Esophagus squamous epithelium (tissue), 5 donors: ENCODE measurements at places on chromosomes 2 and 18. TPM values are rescaled to one million over a fixed set of nuclear protein-coding genes. Genes with fewer than 3 reads are reported as not detected.
A peak's percentile ranks its signal among the peaks of the same experiment; 100 is the strongest.

GRCh38 chr18:40911582-40912254 is 1043.3 kb upstream of the PIK3C3 start:
- DNase-seq = no peak
- no peaks in the 10 kb centered on the region for H3K4me1 ChIP-seq
- no peaks in the 10 kb centered on the region for H3K27me3 ChIP-seq
- H3K36me3 ChIP-seq = no peaks in the 10 kb centered on the region
- no peak overlapping the region for H3K27ac ChIP-seq
- H3K4me3 ChIP-seq = no peak overlapping the region

- peak overlapping the region; percentile 81 for H3K4me3 ChIP-seq
- peak overlapping the region; percentile 77 for H3K27ac ChIP-seq
- no peaks in the 10 kb centered on the region for H3K27me3 ChIP-seq
- H3K36me3 ChIP-seq = no peaks in the 10 kb centered on the region
- H3K4me1 ChIP-seq = peaks cover 23% of the 10 kb centered on the region
- no peak for DNase-seq
Observed at GRCh38 chr2:25981596-25982272, 563 bp downstream of the KIF3C start.

The CTAGE1 gene
- total RNA-seq = not detected

DNA sequence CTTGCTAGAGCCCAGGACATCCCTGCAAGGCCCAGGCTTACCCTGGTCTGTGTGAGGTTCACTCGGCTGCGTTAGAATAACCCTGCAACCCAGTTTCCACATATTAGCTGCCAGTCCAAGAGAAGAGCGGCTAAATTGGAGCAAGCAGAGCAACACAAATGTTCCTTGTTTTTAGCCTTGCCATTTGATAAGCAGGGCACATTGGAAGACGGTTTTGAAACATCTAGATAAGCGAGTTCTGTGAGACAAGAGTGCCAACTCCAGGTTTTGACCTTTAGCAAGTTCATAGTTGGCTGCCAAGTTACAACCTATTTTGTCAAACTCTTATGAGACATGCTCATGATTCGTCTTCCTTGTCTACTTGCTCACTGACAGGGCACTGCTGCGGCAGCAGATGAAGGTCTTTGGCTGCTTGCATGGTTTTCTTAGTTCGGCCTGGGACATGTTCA is 23.5 kb downstream of the DPP4 start:
- H3K4me1 ChIP-seq = peaks cover 11% of the 10 kb centered on the region
- no peak overlapping the region for H3K27ac ChIP-seq
- H3K4me3 ChIP-seq = no peak overlapping the region
- no peak for DNase-seq
- no peaks in the 10 kb centered on the region for H3K27me3 ChIP-seq

DNA sequence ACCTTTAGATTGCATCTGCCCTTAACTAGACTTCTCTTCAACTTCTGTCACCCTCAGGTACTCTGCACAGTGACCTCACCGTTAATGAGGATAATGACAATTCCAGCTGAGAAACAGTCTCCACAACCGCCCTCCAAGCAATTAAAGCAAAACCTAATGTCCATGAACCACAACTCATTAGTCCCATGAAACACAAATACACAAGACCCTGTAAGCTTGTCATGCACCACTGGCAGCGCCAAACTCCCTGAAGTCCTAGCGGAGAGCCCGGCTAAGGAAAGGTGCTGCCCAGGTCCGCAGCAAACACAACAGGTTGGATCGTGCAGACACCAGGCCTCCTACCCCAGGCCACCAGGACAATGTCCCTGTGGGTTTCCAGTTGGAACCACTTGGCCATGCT is 7.4 kb downstream of the SMAD7 start:
- peak overlapping the region; percentile 69 for H3K27ac ChIP-seq
- H3K27me3 ChIP-seq = no peaks in the 10 kb centered on the region
- peaks cover 96% of the 10 kb centered on the region for H3K4me1 ChIP-seq
- H3K4me3 ChIP-seq = no peak overlapping the region

- H3K27me3 ChIP-seq = peaks cover 11% of the 10 kb centered on the region
- H3K27ac ChIP-seq = no peak overlapping the region
- H3K36me3 ChIP-seq = no peaks in the 10 kb centered on the region
- no peak overlapping the region for H3K4me3 ChIP-seq
Observed at GRCh38 chr2:9654452-9655100, 23.8 kb upstream of the YWHAQ start.

- no peak overlapping the region for H3K4me3 ChIP-seq
- H3K4me1 ChIP-seq = peaks cover 16% of the 10 kb centered on the region
- H3K27me3 ChIP-seq = no peaks in the 10 kb centered on the region
- H3K36me3 ChIP-seq = no peaks in the 10 kb centered on the region
- no peak for DNase-seq
Observed at GRCh38 chr2:238926761-238927611, 79.1 kb downstream of the TWIST2 start.

DNA sequence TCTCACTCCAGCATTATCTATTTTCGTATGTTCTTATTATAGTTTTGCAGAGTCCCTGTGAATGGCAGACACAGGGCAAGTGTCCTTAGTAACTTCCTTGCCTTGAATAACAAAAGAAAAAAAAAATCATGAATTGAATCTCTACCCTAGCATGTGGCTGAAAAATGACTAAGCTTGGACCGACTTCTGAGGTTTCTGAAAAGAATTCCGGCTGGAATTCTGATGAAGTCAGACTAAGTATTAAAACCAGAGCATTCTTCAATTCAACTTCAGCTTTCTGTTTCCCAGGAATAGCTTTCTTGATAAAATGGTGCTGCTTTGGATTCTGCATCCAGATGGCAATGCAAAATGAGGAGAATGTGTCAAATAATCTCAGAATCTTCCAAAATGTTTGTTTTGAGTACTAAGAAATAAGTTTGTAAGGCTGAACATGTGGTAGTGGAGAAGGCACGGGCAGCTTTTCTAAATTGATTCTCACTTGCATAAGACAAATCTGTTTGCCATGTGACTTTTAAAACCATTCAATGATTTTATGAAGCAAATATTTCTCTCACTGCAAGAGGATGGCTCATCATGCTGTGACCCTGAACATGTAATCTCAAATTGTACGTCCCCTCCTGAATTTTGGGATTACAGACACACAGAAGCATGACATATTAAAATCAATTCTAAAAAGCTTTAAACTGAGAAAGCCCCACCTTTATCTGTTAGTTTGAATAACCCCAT is 1462.8 kb upstream of the LRRTM1 start:
- H3K4me3 ChIP-seq = no peak overlapping the region
- no peaks in the 10 kb centered on the region for H3K4me1 ChIP-seq
- no peaks in the 10 kb centered on the region for H3K36me3 ChIP-seq
- H3K27me3 ChIP-seq = no peaks in the 10 kb centered on the region
- no peak overlapping the region for H3K27ac ChIP-seq

DNA sequence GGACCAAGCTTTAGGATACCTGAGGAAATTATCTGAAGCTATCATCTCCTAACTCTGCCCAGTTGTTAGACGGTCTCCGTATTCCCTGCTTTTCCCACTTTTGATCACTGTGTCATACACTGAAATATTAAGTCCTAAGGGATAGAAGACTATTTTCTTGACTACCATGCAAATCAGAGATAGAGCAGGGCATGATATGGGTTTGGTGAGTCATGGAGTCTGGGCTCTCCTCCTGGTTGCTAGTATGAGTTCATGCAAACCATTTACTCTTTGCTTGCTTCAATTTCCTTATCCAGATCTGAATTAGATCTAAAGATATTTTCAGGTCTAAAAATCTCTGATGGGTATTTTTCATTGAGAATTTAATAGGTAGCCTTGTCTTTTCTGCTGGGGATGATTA is 55.0 kb downstream of the EHBP1 start:
- H3K27me3 ChIP-seq = no peaks in the 10 kb centered on the region
- H3K4me3 ChIP-seq = no peak overlapping the region
- no peaks in the 10 kb centered on the region for H3K4me1 ChIP-seq

The GKN2 gene
- total RNA-seq = not detected

- H3K27ac ChIP-seq = no peak overlapping the region
- H3K4me1 ChIP-seq = no peaks in the 10 kb centered on the region
- no peak overlapping the region for H3K4me3 ChIP-seq
- no peaks in the 10 kb centered on the region for H3K36me3 ChIP-seq
- no peaks in the 10 kb centered on the region for H3K27me3 ChIP-seq
Observed at GRCh38 chr18:42305869-42306593, 351.0 kb downstream of the PIK3C3 start.

The NEU2 gene
- not detected for total RNA-seq

GRCh38 chr18:23154823-23155500 is 19.7 kb downstream of the CABLES1 start:
- no peak overlapping the region for H3K4me3 ChIP-seq
- H3K4me1 ChIP-seq = peaks cover 37% of the 10 kb centered on the region
- H3K36me3 ChIP-seq = no peaks in the 10 kb centered on the region
- no peak overlapping the region for H3K27ac ChIP-seq

GRCh38 chr2:26597197-26597596 is 44.0 kb downstream of the CIB4 start:
- no peak for DNase-seq
- H3K27ac ChIP-seq = no peak overlapping the region
- H3K36me3 ChIP-seq = no peaks in the 10 kb centered on the region
- H3K27me3 ChIP-seq = peaks cover 3% of the 10 kb centered on the region

DNA sequence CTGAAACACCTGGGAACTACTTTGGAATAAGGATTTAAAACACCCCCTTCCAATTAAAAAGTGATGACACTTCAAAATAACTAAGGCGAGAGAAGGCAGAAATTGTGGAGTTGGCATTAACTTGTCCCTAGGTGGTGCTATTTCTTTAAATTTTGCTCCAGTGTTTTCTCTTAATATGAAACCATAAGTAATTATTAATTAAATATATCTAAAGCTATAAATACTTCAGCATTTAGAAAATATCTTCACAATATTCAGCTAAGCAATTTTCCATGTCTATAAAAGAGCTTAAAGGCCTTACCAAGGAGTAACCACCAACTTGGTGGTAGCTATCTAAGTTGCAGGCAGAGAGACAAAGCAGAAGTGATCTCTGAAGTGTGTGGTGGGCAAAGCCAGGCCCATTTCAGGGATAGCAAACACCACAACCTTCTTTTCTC is 186.8 kb upstream of the PGAP1 start:
- no peak overlapping the region for H3K4me3 ChIP-seq
- no peaks in the 10 kb centered on the region for H3K36me3 ChIP-seq
- H3K4me1 ChIP-seq = peaks cover 3% of the 10 kb centered on the region
- H3K27me3 ChIP-seq = no peaks in the 10 kb centered on the region
- DNase-seq = no peak

- H3K4me1 ChIP-seq = no peaks in the 10 kb centered on the region
- H3K27me3 ChIP-seq = no peaks in the 10 kb centered on the region
- no peak for DNase-seq
- no peak overlapping the region for H3K4me3 ChIP-seq
- no peak overlapping the region for H3K27ac ChIP-seq
Observed at GRCh38 chr18:39172695-39173421, 1607.3 kb upstream of the CELF4 start.

The DSG2 gene
- 18.8 TPM for total RNA-seq

DNA sequence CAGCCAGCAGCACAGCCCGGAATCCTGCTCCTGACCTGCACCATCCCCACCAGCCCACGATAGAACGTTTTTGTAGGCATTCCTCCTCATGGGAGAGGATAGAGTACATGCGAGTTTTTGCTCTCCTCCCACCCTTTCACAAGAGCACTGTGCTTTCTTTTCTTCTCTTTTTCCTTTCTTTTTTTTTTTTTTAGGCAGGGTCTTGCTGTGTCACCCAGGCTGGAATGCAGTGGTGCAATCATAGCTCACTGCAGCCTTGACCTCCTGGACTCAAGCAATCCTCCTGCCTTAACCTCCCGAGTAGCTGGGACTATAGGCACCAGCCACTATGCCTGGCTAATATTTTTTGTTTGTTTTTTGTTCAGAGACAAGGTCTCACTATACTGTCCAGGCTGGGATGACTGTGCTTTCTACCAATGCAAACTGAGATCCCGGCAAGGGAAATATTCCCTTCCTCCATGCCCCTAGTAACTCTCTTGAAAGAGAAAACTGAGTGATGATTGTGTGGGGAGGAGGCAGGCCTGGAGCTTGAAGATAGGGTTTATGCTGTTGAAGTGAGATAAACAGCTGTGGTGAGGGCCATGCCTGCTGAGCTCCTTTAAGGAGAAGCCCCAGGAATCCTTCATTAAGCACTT is 82.6 kb upstream of the TXNDC2 start:
- H3K27me3 ChIP-seq = no peaks in the 10 kb centered on the region
- H3K4me1 ChIP-seq = peaks cover 21% of the 10 kb centered on the region
- peak overlapping the region; percentile 19 for H3K27ac ChIP-seq
- H3K36me3 ChIP-seq = no peaks in the 10 kb centered on the region
- DNase-seq = no peak
- no peak overlapping the region for H3K4me3 ChIP-seq

- H3K36me3 ChIP-seq = no peaks in the 10 kb centered on the region
- no peak for DNase-seq
- no peaks in the 10 kb centered on the region for H3K27me3 ChIP-seq
Observed at GRCh38 chr2:105038383-105039061, 653 bp downstream of the MRPS9 start.

DNA sequence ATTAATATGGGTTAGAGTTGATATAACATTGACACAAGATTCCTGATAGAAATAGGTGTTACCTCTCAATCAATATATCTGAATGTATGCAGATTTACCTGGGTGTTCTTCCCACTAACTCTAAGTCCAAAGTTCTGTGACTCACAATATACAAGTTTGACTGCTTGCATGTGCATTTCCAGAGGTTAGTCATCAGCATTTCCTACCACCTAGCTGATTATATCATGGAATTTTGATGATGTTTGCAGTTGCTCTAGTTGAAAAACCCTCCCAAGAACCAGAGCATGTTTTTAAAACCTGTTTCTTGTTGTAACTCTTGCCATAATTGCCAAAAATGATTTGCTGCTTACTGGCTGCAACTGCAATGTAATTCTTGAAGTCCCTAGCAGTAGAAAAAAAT is 15.0 kb upstream of the DSG1 start:
- peaks cover 29% of the 10 kb centered on the region for H3K4me1 ChIP-seq
- H3K27me3 ChIP-seq = no peaks in the 10 kb centered on the region
- no peak overlapping the region for H3K4me3 ChIP-seq
- DNase-seq = no peak

GRCh38 chr2:9153643-9153980 is 53.0 kb upstream of the ASAP2 start:
- no peak overlapping the region for H3K27ac ChIP-seq
- H3K36me3 ChIP-seq = no peaks in the 10 kb centered on the region
- H3K4me3 ChIP-seq = no peak overlapping the region
- H3K4me1 ChIP-seq = no peaks in the 10 kb centered on the region
- no peaks in the 10 kb centered on the region for H3K27me3 ChIP-seq

The SCN7A gene
- total RNA-seq = 5.4 TPM

DNA sequence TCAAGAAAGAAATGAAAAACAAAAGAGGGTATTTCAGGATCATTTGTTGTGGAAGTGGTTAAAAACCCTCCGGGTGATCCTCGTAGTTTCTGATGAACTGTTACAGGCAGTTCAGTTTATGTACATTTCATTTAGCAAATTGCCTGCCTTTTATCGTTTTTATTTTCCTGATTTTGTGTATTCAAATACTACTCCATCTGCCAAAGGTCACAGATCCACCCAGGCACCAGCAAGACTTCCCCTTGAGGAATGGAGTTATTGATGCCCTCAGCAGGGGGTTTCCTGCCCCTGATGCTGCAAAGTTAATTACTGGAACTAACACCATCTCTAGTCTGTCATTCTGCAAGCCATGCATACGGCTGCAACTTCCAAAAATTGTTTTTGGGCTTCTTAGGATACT is 641.9 kb downstream of the SLC4A3 start:
- no peaks in the 10 kb centered on the region for H3K36me3 ChIP-seq
- H3K27ac ChIP-seq = no peak overlapping the region
- no peaks in the 10 kb centered on the region for H3K27me3 ChIP-seq
